ENCODE measurements at places on chromosomes 7 and 10.

- no peaks in the 10 kb centered on the region for H3K4me1 ChIP-seq
- no peaks in the 10 kb centered on the region for H3K27me3 ChIP-seq
- H3K27ac ChIP-seq: no peak overlapping the region
- no peak overlapping the region for H3K4me3 ChIP-seq
These were observed 148.4 kb downstream of the MDFIC start for GRCh38 chr7:115070311-115070710.

DNA sequence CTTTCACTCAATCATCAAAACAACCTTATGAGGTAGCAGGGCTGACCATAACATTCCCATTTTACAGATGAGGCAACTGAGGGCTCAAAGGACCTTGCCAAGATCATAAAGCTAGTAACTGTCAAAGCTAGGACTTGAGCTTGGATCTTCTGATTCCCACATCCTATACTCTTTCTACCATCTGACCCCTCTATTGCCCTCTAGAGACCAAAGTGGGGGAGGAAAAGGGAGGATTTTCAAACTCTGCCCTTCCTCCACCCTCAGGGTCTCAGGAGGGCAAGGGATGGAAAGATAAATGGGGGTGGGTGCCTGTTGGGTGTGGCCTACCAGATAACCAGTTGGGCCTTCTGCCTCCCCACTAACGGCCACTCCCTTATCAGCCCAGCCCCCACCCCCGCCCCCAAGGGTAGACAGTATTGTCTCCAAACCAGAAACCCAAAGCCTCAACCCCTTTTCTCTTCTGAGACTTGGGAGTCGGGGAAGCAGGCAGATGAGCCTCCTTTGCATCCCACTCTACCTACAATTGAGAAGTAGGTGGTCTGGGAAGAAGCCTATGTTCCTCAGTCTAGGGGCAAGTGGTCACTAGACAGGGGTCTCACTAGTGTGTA lies 7.9 kb downstream of the LDB1 start:
- no peaks in the 10 kb centered on the region for H3K27me3 ChIP-seq
- peaks cover 26% of the 10 kb centered on the region for H3K36me3 ChIP-seq
- H3K27ac ChIP-seq: no peak overlapping the region
- DNase-seq: peak; percentile 87
- no peak overlapping the region for H3K4me3 ChIP-seq

GRCh38 chr7:72538147-72538546 lies 126.0 kb upstream of the CALN1 start:
- no peak for DNase-seq
- H3K4me3 ChIP-seq: no peak overlapping the region
- no peaks in the 10 kb centered on the region for H3K4me1 ChIP-seq
- H3K27ac ChIP-seq: no peak overlapping the region

DNA sequence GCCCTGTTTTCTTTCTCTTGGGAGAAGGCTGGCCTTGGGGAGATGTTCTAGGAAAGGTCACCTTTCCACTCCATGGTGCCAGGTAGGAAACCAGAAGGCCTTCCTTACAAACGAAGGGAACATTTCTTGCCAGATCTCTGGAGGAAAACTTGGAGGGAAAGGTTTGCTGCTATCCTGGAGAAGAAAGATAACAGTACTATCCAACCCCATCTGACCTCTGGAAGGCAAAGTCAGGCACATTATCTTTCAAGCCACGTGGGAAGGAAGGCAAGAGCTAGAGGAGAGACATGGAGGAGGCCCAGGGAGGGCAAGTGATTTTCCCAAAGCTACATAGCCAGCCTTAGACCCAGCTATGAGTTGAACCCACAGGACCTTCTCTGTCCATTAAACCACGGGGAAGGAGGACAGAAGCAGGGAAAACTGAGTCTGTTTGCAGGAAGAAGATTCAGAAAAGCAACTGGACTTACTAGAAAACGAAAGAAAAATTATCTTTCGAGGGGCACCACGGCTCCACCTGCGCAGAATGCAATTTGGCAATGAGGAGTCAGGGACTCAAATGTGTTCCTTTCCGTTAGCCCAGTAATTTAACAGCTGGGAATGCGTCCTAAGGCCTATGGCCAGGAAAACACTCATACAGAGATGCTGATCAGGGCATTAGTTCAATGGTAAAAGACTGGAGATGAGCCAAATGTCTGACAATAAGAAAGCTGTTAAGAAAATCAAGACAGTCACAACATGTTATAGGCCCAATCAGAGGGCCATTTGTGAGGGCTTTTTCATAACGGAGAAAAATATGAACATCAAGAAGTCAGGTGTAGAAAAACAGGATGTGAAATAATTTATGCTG lies 32.0 kb upstream of the PSAP start:
- no peaks in the 10 kb centered on the region for H3K36me3 ChIP-seq
- no peak overlapping the region for H3K4me3 ChIP-seq
- no peak overlapping the region for H3K27ac ChIP-seq
- H3K27me3 ChIP-seq: no peaks in the 10 kb centered on the region

- H3K4me1 ChIP-seq: peaks cover 13% of the 10 kb centered on the region
- DNase-seq: no peak
- H3K36me3 ChIP-seq: no peaks in the 10 kb centered on the region
These were observed at the start of gene LRMDA for GRCh38 chr10:75431180-75432111. LRMDA (plus strand) TSS chr10:75431624.

- H3K27ac ChIP-seq: no peak overlapping the region
- no peaks in the 10 kb centered on the region for H3K4me1 ChIP-seq
- H3K27me3 ChIP-seq: no peaks in the 10 kb centered on the region
- H3K36me3 ChIP-seq: peaks cover 11% of the 10 kb centered on the region
- no peak overlapping the region for H3K4me3 ChIP-seq
These were observed 51.1 kb downstream of the GNA12 start for GRCh38 chr7:2792856-2793487.

- H3K4me3 ChIP-seq: peak overlapping the region; percentile 29
- DNase-seq: peak; percentile 79
- no peaks in the 10 kb centered on the region for H3K27me3 ChIP-seq
- no peaks in the 10 kb centered on the region for H3K36me3 ChIP-seq
These were observed 510 bp downstream of the ZSWIM8 start for GRCh38 chr10:73785721-73786511.

DNA sequence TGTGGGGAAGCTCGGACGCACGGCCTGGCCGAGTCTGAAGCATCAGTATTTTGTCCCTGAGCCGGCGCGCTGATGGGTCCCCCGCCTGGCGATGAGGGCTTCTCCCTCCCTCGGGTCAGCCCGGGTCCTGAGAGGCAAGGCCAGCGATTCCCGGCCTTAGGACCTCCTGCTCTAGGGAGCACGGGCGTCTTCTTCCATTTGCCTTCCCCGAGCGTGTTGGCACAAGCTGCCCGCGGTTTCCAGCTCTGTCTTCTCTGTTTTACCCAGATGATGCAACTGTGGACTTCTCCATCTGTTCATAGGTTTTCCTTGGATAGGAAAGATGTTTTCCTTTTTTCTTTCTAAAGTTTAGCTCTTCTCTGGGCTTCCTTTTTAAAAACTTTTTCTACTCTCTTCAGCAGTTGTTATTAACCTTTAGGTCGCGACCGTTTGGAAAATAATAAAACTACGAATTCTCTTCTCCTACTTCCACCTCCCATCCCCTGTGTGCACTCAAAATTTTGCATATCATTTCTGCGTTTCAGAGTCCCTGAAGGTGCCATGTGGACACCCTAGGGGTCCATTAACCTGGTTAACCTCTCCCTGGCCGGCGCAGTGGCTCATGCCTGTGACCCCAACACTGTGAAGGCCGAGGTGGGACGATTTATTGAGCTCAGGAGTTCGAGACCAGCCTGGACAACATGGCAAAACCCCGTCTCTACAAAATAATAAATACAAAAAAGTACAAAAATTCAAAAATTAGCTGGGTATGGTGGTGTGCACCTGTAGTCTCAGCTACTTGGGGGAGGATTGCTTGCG lies 1.4 kb upstream of the SLC25A28 start:
- peaks cover 3% of the 10 kb centered on the region for H3K4me1 ChIP-seq
- H3K27ac ChIP-seq: peak overlapping the region; percentile 79
- peak overlapping the region; percentile 52 for H3K4me3 ChIP-seq
- DNase-seq: no peak
- H3K27me3 ChIP-seq: no peaks in the 10 kb centered on the region
- no peaks in the 10 kb centered on the region for H3K36me3 ChIP-seq

- H3K4me1 ChIP-seq: peaks cover 4% of the 10 kb centered on the region
- no peak overlapping the region for H3K4me3 ChIP-seq
- peak; percentile 62 for DNase-seq
These were observed 60.8 kb upstream of the BTRC start for GRCh38 chr10:101293007-101293723.

GRCh38 chr10:124600051-124600880 lies 138.6 kb downstream of the LHPP start:
- H3K27ac ChIP-seq: no peak overlapping the region
- H3K4me3 ChIP-seq: no peak overlapping the region
- no peaks in the 10 kb centered on the region for H3K36me3 ChIP-seq
- no peaks in the 10 kb centered on the region for H3K4me1 ChIP-seq
- no peaks in the 10 kb centered on the region for H3K27me3 ChIP-seq

GRCh38 chr7:106047818-106048705 lies 64.0 kb downstream of the SYPL1 start:
- H3K4me1 ChIP-seq: no peaks in the 10 kb centered on the region
- H3K36me3 ChIP-seq: no peaks in the 10 kb centered on the region
- H3K27ac ChIP-seq: no peak overlapping the region
- no peak overlapping the region for H3K4me3 ChIP-seq

GRCh38 chr10:79111846-79112614 lies 43.3 kb downstream of the ZMIZ1 start:
- no peak overlapping the region for H3K27ac ChIP-seq
- H3K36me3 ChIP-seq: no peaks in the 10 kb centered on the region
- H3K4me3 ChIP-seq: no peak overlapping the region
- peaks cover 20% of the 10 kb centered on the region for H3K4me1 ChIP-seq
- no peaks in the 10 kb centered on the region for H3K27me3 ChIP-seq

- no peaks in the 10 kb centered on the region for H3K36me3 ChIP-seq
- H3K4me1 ChIP-seq: no peaks in the 10 kb centered on the region
- peaks cover 2% of the 10 kb centered on the region for H3K27me3 ChIP-seq
- no peak for DNase-seq
These were observed 9.5 kb downstream of the CHRM2 start for GRCh38 chr7:136877990-136878389.

DNA sequence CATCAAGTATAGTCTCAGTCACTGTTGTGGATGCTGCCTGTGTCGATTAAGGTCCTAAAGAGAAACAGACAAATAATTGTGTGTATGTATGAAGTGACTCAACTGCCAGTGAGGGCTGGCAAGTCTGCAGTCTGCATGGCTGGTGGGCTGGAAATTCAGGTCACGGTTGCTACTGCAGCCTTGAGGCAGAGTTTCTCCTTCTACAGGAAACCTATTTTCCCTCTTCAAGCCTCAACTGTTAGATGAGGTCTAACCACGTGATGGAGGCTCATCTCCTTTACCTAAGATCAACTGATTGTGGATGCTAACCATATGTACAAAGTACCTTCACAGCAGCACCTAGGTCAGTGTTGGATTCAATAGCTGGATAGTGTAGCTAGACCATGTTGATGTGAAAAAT lies 29.9 kb downstream of the MBL2 start:
- H3K27me3 ChIP-seq: no peaks in the 10 kb centered on the region
- H3K4me1 ChIP-seq: no peaks in the 10 kb centered on the region
- no peaks in the 10 kb centered on the region for H3K36me3 ChIP-seq

GRCh38 chr7:149375234-149376008 lies 85.4 kb downstream of the ZNF777 start:
- no peak overlapping the region for H3K4me3 ChIP-seq
- H3K4me1 ChIP-seq: no peaks in the 10 kb centered on the region
- no peaks in the 10 kb centered on the region for H3K36me3 ChIP-seq
- no peak for DNase-seq
- H3K27ac ChIP-seq: no peak overlapping the region

DNA sequence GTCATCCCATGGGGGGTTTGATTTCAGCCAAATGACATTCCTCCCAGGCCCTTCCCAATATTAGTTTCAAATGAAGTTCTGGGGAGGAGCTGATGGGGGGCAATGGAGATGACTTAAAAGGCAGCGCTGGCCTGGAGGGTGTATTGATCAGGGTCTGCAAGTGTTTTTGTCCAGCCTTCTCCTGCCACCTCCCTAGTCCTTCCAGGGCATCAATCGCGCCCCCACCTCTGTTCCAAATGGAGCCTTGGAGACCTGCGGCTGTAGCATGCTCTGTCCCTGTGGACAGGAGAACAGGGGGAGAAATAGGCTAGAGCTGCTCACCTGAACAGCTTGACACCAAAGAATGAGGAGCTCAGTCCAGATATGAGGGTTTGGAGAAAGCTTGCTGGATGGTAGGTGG lies 386.8 kb upstream of the PODXL start:
- H3K27me3 ChIP-seq: no peaks in the 10 kb centered on the region
- H3K27ac ChIP-seq: no peak overlapping the region
- H3K36me3 ChIP-seq: no peaks in the 10 kb centered on the region
- no peak for DNase-seq
- no peak overlapping the region for H3K4me3 ChIP-seq

GRCh38 chr7:30458311-30458710 lies 20.3 kb downstream of the NOD1 start:
- H3K27ac ChIP-seq: no peak overlapping the region
- no peaks in the 10 kb centered on the region for H3K4me1 ChIP-seq
- no peaks in the 10 kb centered on the region for H3K27me3 ChIP-seq
- no peak for DNase-seq
- no peak overlapping the region for H3K4me3 ChIP-seq
- H3K36me3 ChIP-seq: no peaks in the 10 kb centered on the region

- peak; percentile 46 for DNase-seq
- H3K27me3 ChIP-seq: no peaks in the 10 kb centered on the region
- peaks cover 10% of the 10 kb centered on the region for H3K4me1 ChIP-seq
- H3K4me3 ChIP-seq: no peak overlapping the region
- no peak overlapping the region for H3K27ac ChIP-seq
These were observed 55.3 kb downstream of the ELAPOR2 start for GRCh38 chr7:87003872-87004798.

DNA sequence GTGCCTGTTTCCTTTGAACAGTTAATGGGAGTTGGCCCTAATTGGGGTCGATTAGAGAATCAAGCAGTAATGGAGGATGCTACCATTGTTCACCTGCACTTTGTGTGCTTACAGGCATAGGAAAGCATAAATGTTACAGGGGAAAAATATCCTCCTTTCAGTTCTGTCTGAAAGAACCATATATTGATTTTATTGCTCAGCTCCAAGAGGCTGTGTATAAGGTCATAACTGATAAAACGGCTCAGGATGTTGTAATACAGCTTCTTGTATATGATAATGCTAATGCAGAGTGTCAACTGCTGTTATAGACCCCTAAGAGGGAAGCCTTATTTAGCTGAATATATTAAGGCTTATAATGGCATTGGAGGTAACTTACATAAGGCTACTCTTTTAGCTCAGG lies 32.9 kb upstream of the AKR1C2 start:
- H3K4me3 ChIP-seq: no peak overlapping the region
- no peak overlapping the region for H3K27ac ChIP-seq
- no peaks in the 10 kb centered on the region for H3K36me3 ChIP-seq
- H3K27me3 ChIP-seq: no peaks in the 10 kb centered on the region
- no peak for DNase-seq
- H3K4me1 ChIP-seq: no peaks in the 10 kb centered on the region

- peak; percentile 19 for DNase-seq
- H3K27ac ChIP-seq: no peak overlapping the region
- H3K27me3 ChIP-seq: no peaks in the 10 kb centered on the region
- no peaks in the 10 kb centered on the region for H3K36me3 ChIP-seq
- H3K4me1 ChIP-seq: peaks cover 3% of the 10 kb centered on the region
These were observed 712.2 kb upstream of the GALNT17 start for GRCh38 chr7:70419526-70420380.

- no peaks in the 10 kb centered on the region for H3K27me3 ChIP-seq
- no peak overlapping the region for H3K4me3 ChIP-seq
- no peaks in the 10 kb centered on the region for H3K4me1 ChIP-seq
- H3K27ac ChIP-seq: no peak overlapping the region
These were observed 75.8 kb downstream of the C1GALT1 start for GRCh38 chr7:7257899-7258692.

GRCh38 chr7:50304911-50305582 lies 531 bp downstream of the IKZF1 start:
- no peak overlapping the region for H3K27ac ChIP-seq
- H3K4me1 ChIP-seq: no peaks in the 10 kb centered on the region
- H3K4me3 ChIP-seq: no peak overlapping the region
- H3K36me3 ChIP-seq: no peaks in the 10 kb centered on the region

All from mesendoderm (in vitro differentiated cells).